ENCODE measurements at places on chromosomes 7 and 10. TPM values are rescaled to one million over a fixed set of nuclear protein-coding genes. Genes with fewer than 3 reads are reported as not detected.
A peak's percentile ranks its signal among the peaks of the same experiment; 100 is the strongest.

The KLF6 gene
- 40.4 TPM for total RNA-seq

The SLC16A12 gene
- not detected for total RNA-seq

- DNase-seq, result no peak
These were observed 163.0 kb upstream of the LAMB4 start for GRCh38 chr7:108293149-108293612.

- DNase-seq, result no peak
These were observed 272.7 kb upstream of the MBL2 start for GRCh38 chr10:53045315-53045714.

GRCh38 chr10:97687785-97688781, 1.0 kb upstream of the AVPI1 start:
- peak; percentile 55 for DNase-seq

The COL17A1 gene
- total RNA-seq, result 0.30 TPM

GRCh38 chr7:133980804-133981203, 146.3 kb upstream of the LRGUK start:
- no peak for DNase-seq

The CPA4 gene
- total RNA-seq, result 337 TPM

The ACSM6 gene
- not detected for total RNA-seq

- no peak for DNase-seq
These were observed 238.9 kb upstream of the CTBP2 start for GRCh38 chr10:125399289-125399688.

DNA sequence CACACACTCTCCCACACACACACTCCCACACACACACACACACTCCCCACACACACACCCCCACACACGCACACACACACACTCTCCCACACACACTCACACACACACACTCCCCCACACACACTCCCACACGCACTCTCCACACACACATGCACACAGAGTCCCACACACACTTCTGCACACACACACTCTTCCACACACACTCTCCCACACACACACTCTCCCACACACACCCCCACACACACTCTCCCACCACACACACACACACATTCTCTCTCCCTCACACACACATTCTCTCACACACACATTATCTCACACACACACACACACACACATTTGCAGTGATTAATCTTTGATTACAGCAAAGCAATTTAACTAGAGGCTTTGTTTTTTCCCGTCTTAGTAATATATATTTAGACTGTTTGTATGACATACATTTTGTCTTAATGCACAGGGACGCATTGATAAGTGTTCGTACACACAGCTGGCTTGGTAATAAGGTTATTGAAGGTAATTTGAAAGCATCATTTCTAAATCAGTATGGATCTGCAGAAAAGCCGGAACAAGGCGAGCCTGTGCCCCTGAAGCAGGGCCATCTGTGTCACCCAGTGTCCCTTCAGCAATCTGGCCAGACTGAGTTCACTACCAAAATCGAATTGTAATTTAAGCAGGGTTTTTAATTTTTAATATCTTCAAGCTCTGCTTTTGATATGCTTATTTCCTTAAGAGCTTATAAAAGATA, 69.9 kb upstream of the SH2B2 start:
- no peak for DNase-seq

The PPP1R9A gene
- total RNA-seq, result 3.1 TPM

DNA sequence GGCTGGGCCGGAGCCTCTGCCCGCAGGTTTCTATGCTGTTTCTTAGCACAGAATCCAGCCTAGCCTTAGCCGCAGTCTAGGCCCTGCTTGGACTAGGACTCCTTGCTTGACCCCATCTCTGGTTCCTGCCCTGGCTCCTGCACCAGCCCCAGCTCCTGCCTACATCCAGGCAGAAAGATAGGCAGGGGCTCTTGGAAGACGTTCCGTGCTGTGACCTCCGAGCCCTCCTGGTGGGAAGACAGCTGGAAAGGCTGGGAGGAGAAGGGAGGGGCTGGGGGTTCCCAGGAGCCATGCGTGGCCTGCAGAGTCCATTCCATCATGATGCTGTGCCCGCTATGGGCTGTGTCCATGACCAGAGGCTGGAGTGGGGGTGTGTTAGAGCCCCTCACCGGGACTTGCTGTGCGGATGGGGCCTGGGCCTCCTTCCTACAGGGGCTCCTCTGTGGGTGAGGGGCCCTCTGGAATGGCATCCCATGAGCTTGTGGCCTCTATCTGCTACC, 26.2 kb downstream of the RAMP3 start:
- no peak for DNase-seq

All from MG63 (cell line).